ENCODE measurements at places on chromosomes 13 and 19. TPM values are rescaled to one million over a fixed set of nuclear protein-coding genes. Genes with fewer than 3 reads are reported as not detected.

Gene PET100
- 65.7 TPM for total RNA-seq

Gene SLC25A42
- total RNA-seq: 6.3 TPM

Gene ACER1
- not detected for total RNA-seq

DNA sequence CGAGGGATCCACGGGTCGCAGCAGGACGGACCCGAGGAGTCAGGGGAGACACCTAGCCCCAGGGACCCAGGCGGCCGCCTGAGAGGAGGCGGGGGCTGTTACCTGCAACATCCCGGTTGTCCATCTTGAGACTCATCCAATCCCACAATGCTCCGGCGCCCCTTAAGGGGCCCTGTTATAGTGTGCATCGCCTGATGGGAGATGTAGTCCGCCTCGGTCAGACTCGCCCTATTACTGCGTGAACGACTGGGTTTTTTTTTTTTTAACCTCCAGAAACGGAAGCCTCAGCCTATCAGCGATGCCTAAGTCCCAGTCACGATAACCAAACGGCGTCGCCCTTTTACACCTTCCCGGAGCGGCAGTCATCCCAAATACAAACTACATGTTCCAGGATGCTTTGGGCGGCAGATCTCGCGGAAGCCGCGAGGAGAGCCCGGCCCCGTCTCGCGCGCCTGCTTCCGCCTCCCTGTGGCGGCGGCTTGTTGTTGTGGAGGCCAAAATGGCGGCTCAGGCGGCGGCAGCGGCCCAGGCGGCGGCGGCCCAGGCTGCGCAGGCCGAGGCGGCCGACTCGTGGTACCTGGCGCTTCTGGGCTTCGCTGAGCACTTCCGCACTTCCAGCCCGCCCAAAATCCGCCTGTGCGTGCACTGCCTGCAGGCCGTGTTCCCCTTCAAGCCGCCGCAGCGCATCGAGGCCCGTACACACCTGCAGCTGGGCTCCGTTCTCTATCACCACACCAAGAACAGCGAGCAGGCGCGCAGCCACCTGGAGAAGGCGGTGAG lies at the start of the genes MAU2 and SUGP1:
Gene MAU2, plus strand, starts transcription at position 469 of the 780 bp plus-strand sequence. Its CDS starts 31 bp downstream, at position 500.
Gene SUGP1, minus strand, starts transcription at position 149 of the 780 bp plus-strand sequence. Its CDS starts 13 bp downstream, at position 136.
- peak; percentile 88 for DNase-seq

DNA sequence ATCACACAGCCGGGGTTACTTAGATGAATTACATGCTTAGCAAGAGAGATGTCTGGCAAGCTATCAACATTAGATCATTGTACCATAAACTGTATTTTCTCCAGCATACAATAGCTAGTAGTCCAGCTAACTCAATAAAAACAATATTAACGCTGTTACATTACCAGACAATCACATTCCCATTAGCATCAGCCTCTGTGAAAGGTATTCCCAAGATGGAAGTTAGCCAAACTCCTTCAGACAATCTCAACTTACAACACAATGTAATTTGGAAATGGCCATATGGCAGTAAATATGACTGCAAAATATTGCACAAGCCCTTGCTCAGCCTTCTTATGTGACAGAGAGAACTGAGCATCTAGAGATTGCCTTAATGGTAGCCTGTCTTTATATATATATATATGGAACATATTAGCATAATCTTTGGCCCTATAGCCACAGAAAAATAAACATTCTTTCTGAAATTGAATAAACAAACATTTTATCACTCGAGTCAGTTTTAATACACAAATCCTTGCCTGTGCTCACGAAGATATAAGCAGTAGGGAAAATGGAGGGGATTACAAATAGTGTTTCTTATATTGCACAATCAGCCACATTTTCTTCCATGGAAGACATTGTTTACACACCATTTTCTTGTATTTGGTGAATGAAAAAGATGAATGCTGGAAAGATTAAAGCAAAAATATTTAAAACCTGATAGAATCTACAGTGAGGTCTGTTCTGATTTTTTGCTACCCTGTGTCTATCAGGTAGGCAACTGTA lies 1060.5 kb downstream of the DIAPH3 start:
- DNase-seq: peak; percentile 68

DNA sequence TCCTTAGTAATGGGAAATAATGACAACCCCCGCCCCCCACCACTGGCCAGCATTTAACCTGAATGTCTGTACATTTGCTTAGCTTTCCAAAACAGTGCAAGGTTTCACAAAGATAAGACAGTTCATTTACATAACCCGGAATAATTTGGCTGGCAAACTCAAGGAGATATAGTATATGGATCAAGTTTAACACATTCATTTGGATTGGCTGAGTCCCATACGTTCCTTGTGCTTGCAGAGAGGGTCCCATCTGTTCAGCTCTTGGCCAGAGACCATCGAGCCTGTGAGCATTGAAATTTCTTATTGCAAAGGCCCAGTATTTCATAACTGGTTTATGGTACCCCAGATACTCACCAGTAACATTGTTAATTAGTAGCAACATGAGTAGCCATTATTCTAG lies 116.5 kb downstream of the GPC6 start:
- DNase-seq: no peak

GRCh38 chr13:37385248-37385647 lies 213.3 kb downstream of the POSTN start:
- no peak for DNase-seq

Data from H4 (cell line).